ENCODE measurements at places on chromosomes 11 and 22. TPM values are rescaled to one million over a fixed set of nuclear protein-coding genes. Genes with fewer than 3 reads are reported as not detected.

Gene ROBO3
- polyA plus RNA-seq: 31.8 TPM

Gene FOSL1
- 0.54 TPM for polyA plus RNA-seq

Gene GRAP2
- 0.79 TPM for polyA plus RNA-seq

Gene KRTAP5-8
- not detected for polyA plus RNA-seq

Gene FGF3
- polyA plus RNA-seq: not detected

Gene POU2AF3
- 4.7 TPM for polyA plus RNA-seq

Gene CCDC85B
- 22.2 TPM for polyA plus RNA-seq

Gene CSF2RB
- polyA plus RNA-seq: 2.0 TPM

Gene ISX
- polyA plus RNA-seq: not detected

Gene CCDC73
- not detected for polyA plus RNA-seq

Gene OR4X1
- polyA plus RNA-seq: not detected

Gene SDHAF2
- polyA plus RNA-seq: 29.9 TPM

Gene SCUBE2
- 25.0 TPM for polyA plus RNA-seq

Gene RAB38
- polyA plus RNA-seq: 2.1 TPM

Gene CCDC116
- polyA plus RNA-seq: 0.45 TPM

Gene CNGA4
- polyA plus RNA-seq: 0.27 TPM

Gene ELF5
- 1.1 TPM for polyA plus RNA-seq

Gene GRK3
- 9.0 TPM for polyA plus RNA-seq

Gene BRD1
- polyA plus RNA-seq: 31.0 TPM

Gene DDIAS
- polyA plus RNA-seq: 2.6 TPM

Gene PRR5L
- polyA plus RNA-seq: 8.4 TPM

Gene SLC22A9
- polyA plus RNA-seq: not detected

Gene KRTAP5-1
- 1.4 TPM for polyA plus RNA-seq

Gene APOC3
- not detected for polyA plus RNA-seq

Gene CBLIF
- polyA plus RNA-seq: not detected

Gene NLRP14
- polyA plus RNA-seq: not detected

Gene USP2
- 60.0 TPM for polyA plus RNA-seq

Gene SPTBN2
- polyA plus RNA-seq: 24.3 TPM
